NCI-H187 treated with DMSO at 0.1 percent for 48 hours (cell line): ENCODE measurements at places on chromosomes 16 and 17.

DNA sequence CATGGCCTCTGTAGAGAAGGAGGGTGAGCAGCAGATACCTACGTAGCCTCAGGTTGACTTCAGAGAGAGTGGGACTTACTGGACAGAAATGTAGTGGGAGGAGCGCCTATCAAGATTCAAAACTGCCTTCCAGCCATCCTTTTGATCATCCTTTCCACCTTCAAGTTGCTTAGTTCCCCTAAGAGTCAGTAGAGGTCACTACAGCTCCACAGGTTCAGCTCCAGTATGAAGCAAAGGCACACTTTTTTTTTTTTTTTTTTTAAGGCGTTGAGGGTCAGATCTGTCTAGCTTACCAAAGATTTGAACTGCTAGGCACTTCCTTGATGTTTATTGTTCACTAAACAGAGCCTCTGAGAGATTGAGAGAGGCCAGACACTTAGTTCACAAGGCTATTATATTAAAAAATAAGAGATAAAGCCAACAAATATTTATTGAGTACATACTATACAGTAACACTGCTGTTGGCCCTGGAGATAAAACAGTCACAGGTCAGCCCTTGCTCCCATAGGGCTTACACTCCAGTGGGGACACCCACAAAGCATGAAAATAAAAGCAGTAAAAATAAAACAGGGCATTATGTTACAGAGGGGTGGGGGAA is 3.1 kb downstream of the RNF227 start:
- no peak for DNase-seq

- no peak for DNase-seq
Measured at GRCh38 chr16:58127634-58128033, 1.5 kb downstream of the CFAP20 start.

- no peak for DNase-seq
Measured at GRCh38 chr16:25542306-25542705, 149.5 kb upstream of the HS3ST4 start.

DNA sequence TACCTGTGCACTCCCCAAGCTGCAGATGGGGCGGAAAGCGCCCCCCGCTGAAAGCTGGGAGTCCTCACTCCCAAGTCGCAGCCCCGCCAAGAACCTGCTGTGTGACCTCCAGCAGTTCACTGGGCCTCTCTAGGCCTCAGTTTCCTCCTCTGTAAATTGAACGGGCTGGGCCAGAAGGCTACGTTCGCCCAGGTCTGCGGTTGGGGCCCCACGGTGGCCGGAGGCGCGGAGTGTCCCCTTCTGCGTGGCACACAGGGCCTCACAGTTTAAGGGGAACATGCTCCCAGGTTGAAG is 628 bp downstream of the GALK1 start:
- DNase-seq, result no peak

DNA sequence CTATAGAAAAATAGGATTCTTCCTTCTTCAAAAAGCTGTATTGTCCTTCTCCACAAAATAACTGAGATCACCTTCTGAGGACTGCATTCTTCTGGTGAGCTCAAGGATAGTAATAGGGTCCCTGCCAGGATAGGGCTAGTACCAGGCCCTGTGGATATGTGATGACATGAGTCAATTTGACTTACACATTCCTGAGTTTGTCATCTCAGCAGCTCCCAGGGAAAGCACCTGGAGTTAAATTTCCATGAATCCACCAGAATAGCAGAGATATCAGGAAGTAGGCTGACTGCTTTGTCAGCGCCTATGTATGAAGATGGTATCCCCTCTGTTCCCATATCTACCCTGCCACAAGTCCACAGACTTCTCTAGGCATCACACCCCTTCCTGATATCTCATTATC is 225.8 kb downstream of the PMP22 start:
- DNase-seq, result no peak

- no peak for DNase-seq
Measured at GRCh38 chr17:16302856-16303255, 50.4 kb downstream of the CENPV start.

DNA sequence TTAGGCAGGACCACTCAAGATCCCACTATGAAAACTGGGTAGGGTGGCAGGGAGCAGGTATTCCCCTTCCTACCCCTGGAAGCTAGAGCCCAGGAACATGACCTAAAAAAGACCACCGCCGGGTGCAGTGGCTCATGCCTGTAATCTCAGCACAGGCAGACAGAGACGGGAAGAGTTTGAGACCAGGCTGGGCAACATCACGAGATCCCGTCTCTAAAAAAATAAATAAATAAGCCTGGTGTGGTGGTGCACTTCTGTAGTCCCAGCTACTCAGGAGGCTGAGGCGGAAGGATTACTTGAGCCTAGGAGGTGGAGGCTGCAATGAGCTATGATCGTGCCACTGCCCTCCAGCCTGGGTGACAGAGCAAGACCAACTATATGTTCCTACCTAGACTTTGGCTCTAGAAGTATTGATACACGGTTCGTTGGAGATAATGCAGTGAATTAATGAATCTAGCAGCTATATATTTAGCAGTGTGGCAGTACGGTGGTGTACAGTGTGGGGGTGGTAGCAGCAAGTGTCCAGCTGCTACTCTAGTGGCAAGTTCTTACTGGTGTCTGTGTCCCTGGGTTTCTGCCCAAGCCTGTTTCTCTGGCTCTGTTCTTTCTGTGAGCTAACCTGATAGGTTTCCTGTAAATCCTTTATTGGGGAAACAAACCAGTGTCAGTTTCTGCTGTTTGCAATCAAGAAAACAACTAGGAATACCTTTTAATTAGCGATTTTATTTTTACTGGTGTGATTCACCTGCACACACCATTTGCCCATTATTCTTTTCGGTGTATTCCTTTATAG is 3.3 kb upstream of the USP31 start:
- DNase-seq, result no peak

DNA sequence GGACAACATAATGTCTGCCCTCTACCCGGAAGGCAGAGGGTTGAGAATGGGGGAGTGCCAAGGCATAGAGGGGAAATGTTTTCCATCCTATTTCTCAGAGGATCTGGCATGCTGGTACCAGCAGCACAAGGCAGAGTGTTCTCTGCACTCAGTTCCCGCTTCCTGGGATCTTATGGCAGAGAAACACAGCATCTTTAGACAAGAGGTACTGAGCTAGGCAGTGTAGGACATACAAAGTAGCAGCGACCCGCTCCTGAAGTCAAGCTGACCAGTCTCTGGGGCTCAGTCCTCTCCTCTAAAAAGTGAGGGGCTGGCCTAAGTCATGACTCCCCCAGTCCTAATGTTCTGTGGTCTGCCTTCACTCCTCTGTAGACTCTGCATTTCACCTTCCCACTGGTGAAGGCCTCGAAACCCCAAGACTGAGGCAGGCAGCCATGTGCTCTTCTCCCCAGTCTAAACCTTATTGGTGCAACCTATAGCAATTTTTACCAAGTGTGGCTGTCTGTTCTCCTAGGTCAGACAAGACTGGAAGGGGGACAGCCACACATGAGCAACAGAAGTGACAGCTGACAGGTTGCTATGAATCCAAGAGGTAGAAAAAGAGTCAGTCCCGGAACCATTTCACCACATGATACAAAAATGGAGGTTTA is 11.3 kb upstream of the TSPOAP1 start:
- DNase-seq, result no peak

- DNase-seq, result no peak
Measured at GRCh38 chr16:31329671-31330552, 25.1 kb upstream of the ITGAX start.

- no peak for DNase-seq
Measured at GRCh38 chr17:5380491-5381135, 38.8 kb downstream of the NUP88 start.

GRCh38 chr17:35607239-35607847 is 20.2 kb downstream of the AP2B1 start:
- DNase-seq, result no peak

DNA sequence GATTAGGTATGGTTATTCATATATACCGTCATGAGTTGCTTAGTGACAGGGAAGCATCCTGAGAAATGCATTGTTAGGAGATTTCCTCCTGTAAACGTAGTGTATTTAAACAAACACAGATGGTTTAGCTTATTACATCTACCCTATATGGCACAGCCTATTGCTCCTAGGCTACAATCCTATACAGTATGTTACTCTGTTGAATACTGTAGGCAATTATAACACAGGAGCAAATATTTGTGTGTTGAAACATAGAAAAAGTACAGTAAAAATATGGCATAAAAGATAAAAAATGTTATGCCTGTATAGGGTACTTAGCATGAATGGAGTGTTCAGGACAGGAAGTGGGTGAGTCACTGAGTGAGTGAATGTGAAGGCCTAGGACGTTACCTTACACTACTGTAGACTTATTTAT is 157.7 kb downstream of the CDH11 start:
- no peak for DNase-seq

- DNase-seq, result no peak
Measured at GRCh38 chr17:82007228-82007494, 15.5 kb downstream of the CENPX start.

DNA sequence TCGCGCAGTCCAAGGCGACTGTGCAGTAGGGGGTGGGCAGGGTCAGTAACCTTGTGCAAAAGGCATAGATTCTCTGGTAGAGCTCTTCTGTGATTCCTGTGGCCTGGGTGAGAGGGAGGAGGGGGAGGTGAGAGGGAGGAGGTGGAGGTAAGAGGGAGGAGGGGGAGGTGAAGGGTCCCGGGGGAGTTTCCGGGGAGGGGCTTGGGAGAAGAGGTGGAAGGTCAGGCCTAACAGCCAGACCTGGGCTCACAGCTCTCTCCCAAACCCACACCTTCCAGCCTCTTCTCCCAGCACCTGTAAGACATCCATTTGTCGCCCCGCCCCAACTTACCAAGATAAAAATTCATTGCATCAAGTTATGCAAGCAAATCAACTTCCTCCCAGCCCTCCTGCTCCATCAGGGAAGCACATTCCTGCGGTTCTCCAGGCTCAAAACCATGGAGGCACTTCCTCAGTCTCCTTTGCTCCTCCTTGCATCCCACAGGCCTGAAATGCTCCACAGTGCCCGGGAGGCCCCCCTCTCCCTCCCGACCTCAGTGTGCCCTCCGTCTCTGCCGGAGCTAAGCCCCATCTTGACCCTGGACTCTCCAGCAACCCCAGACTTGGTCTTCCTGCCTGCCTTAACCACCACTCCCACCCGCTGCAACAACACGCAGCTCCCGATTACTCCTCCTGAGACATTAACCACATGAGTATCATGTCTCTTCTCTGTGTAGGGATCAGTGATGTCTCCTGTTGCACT is 30.5 kb downstream of the PIK3R6 start:
- no peak for DNase-seq

GRCh38 chr17:21419299-21420239 is 43.4 kb downstream of the KCNJ12 start:
- DNase-seq, result no peak

DNA sequence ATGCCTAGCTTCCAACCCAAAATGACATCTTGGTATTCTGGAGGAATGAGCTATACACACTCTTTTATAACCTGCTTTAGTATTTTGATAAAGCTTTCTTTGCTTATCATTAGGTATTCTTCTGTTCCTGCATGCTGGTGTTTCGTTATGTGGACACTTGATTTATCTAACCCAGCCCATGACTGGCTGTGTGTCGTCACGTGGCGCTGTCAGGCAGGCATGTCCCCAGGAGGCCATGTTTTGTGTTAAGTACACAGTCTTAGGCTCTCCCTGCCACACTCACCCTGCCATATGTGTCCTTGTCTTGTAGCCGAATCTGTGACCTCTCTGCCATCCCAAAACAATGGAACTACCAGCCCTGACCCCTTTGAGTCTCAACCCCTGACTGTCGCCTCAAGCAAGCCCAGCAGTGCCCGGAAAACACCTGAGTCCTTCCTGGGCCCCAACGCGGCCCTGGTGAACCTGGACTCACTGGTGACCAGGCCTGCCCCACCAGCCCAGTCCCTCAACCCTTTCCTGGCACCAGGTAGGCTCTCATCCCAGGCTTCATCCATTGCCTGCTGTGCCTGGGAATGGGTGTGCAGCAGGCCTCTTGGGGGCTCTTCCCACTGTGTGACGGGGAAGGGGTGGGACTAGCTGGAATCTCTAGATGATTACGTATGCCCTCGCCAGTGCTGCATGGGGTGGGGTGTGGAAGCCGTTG is 30.8 kb downstream of the B9D1 start:
- no peak for DNase-seq

GRCh38 chr16:67161595-67162058 is 1.9 kb downstream of the FBXL8 start:
- no peak for DNase-seq
